ENCODE measurements at places on chromosomes 4 and X.
A peak's percentile ranks its signal among the peaks of the same experiment; 100 is the strongest.

GRCh38 chrX:39626749-39627148, 471.0 kb downstream of the BCOR start:
- no peaks in the 10 kb centered on the region for H3K36me3 ChIP-seq
- H3K27me3 ChIP-seq, result no peaks in the 10 kb centered on the region
- DNase-seq, result no peak
- no peak overlapping the region for H3K4me3 ChIP-seq
- no peak overlapping the region for H3K27ac ChIP-seq

DNA sequence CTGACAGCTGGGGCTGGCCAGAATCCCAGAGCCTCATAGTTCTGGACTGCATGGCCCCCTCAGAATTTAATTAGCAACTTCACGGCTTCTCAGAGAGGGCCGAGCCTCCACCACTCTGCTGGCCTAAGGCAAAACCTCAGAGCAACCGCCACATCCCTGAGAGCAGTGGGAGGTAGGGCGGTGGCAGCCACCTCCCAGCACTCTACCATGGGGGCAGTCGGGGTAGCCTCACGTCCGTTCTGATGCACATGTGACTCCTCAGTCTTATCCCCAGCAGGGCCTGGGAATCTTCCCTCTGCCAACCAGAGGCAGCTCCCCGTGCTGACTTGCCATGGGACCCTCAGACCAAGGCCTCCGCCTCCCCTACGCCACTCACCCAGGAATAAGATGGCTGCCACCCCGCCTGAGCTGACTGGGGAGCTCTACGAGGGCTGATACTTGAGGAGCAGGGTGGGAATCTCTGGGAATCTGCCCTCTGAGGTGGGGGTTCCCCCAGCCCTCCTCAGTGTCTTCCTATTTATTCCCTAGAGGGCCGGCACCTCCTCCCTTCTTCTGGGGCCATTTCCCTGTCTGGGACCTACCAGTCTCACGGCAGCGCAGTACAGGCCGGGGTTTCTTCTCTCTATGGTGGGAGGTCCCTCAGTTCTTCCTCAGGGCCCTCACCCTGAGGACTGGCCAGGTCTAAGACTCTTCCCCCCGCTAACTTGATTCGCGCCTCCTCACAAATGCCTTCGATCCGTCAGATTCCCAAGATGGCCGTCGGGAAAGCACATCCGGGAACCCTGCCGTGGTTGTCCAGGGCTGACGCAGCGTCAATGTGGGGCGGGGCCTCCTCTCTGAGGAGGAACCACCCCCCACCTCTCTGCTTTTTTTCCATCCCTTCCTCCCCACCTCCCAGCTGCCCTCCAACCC, at the start of gene MAGEC2:
Gene MAGEC2 (minus strand): TSS at position 769 of the 912 bp plus-strand sequence. CDS start 1,303 bp downstream, outside the sequence.
- no peak within 1 kb of the TSS for H3K27ac ChIP-seq
- H3K4me3 ChIP-seq, result no peak within 1 kb of the TSS
- H3K36me3 ChIP-seq, result no peaks in the 10 kb centered on the region

DNA sequence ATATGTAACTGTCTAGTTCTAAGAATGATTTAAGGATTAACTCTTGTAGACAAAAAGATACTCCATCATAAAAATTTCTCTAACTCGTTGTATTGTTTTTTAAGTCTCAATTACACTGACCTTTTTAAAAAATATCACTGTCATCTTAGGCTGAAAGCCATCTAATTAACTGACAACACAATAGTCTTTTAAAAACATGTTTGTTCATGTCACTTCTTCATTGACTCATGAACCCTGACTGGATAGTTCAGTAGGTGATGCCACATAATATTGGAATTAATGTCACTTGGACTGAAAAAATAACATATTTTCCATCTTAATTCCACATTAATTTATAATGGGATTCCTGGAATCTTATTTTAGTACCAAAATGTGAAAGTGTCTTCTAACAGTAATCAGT, 179.3 kb downstream of the ADGRL3 start:
- no peaks in the 10 kb centered on the region for H3K27me3 ChIP-seq
- no peaks in the 10 kb centered on the region for H3K36me3 ChIP-seq
- H3K4me3 ChIP-seq, result no peak overlapping the region
- no peak for DNase-seq
- H3K4me1 ChIP-seq, result no peaks in the 10 kb centered on the region

GRCh38 chrX:108029928-108030711, 14.7 kb upstream of the VSIG1 start:
- H3K27me3 ChIP-seq, result no peaks in the 10 kb centered on the region
- H3K36me3 ChIP-seq, result no peaks in the 10 kb centered on the region
- DNase-seq, result no peak
- peaks cover 20% of the 10 kb centered on the region for H3K4me1 ChIP-seq
- no peak overlapping the region for H3K27ac ChIP-seq

DNA sequence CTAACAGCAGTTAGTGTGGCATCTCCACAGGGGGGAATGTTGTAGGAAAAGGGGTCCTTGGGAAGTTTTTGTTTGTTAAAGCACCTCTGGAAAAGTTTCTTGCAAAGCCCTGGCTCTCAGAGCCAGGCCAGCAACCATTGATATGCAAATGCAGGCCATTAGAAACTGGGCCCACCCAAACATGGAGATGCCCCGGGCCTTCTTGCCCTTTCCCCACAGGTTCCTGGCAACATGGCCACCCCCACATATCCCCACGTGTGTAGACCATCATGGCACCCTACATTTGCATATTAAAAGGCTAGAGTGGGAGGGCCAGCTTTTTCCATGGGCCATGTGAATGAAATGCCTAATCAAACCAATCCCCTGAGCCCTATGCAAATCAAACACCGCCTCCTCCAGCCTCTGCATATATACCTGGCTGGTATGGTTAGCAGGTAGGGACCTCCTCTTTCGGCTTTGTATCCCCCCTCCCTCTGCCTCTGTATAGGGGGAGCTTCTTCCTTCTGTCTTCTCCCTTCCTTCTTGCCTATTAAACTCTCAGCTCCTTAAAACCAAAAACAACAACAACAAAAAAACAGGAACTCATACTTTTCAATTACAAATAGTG, 44.0 kb upstream of the ZCCHC13 start:
- peaks cover 4% of the 10 kb centered on the region for H3K36me3 ChIP-seq
- no peak overlapping the region for H3K4me3 ChIP-seq

DNA sequence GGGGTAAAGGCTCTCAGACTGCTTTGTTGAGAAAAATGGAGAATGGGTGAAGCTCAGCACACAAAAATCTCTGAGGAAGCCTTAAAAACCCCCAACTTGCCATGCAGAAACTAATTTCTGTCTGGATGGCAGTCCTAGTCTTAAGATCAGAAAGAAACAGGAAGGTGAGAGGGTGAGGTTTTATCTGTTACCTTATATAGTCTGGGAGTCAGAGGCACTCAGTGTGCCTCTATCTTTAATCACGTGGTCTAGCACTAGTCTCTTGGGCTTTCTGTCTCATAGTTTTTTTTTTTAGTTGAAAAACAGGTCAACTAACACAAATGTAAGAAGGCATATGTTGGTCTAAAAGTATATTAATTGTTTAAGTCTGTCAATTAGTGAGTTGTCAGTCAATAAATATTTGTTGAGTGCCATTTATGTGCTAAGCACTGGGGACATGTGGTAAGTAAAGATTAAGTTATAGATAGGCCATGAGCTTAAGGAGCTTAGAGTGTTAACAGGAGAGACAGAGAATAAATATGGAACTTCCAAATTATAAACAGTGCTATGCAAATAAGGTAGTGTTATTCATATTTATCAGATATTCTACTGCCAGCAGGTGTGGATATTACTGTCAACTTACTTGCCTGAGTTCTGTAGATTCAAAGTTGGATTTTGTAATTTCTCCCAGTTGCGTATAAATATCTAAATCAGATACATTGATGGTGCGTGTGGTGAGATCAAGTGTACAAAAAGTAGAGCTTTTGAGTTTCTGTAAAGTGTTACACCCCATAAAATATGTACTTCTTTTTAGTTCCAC, 7.0 kb downstream of the CYBB start:
- no peaks in the 10 kb centered on the region for H3K36me3 ChIP-seq
- H3K4me1 ChIP-seq, result peaks cover 30% of the 10 kb centered on the region
- H3K27ac ChIP-seq, result no peak overlapping the region

DNA sequence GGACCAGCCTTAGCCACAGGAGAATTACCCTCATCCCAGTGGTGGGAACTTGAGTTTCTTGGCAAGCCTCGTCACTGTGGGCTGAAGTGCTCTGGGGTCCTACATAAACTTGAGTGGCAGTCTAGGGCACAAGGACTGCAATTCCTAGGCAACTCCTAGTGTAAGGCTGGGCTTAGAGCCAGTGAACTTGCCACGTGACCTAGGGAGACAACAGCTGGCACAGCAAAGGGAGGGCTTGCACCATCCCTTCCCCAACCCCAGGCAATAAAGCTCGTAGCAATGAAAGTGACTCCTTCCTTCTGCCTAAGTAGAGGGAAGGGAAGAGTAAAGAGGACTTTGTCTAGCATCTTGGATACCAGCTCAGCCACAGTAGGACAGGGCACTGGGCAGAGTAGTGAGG, 81.8 kb downstream of the TEX11 start:
- H3K4me3 ChIP-seq, result no peak overlapping the region
- no peaks in the 10 kb centered on the region for H3K4me1 ChIP-seq
- H3K27me3 ChIP-seq, result no peaks in the 10 kb centered on the region
- no peak for DNase-seq

DNA sequence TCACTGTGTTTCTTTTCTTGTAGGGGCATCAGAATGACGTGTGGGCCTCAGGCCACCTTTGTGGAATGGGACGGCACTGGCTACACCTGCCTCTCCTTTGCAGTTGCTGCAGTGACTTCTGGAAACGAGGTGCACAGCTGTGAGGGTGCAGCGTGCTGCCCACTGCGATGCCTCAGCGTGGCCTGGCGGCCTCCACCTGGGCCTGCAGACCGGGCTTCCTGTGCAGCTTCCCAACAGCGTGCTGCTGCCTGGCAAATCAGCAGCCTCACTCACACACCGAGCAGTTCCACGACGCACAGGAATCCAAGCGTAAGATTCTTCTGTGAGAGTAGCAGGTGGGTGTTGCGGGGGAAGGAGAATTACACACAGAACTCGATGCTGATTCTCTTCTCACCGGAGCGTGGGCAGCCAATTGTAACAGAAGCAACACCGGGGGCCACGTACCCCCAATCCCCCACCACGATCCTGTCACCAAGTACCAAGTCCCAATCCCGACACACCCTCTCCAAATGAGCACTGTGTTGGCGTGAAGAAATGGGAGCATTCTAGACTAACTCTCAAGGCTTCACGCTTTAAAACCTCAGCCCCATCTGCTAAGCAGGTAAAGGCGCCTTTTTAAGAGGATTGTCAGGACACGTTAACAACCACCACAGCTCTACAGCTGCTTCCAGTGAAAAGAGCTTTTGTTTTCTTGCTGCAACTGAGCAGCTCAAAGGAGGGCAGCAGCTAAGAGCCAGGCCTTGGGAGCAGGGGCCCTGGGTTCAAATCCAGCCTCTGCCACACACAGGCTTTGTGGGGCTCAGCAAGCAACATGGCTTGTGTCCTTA, 16.9 kb downstream of the WDR1 start:
- DNase-seq, result peak; percentile 47
- H3K27ac ChIP-seq, result peak overlapping the region; percentile 74
- H3K4me1 ChIP-seq, result peaks cover 97% of the 10 kb centered on the region
- H3K36me3 ChIP-seq, result peaks cover 62% of the 10 kb centered on the region
- peak overlapping the region; percentile 21 for H3K4me3 ChIP-seq

DNA sequence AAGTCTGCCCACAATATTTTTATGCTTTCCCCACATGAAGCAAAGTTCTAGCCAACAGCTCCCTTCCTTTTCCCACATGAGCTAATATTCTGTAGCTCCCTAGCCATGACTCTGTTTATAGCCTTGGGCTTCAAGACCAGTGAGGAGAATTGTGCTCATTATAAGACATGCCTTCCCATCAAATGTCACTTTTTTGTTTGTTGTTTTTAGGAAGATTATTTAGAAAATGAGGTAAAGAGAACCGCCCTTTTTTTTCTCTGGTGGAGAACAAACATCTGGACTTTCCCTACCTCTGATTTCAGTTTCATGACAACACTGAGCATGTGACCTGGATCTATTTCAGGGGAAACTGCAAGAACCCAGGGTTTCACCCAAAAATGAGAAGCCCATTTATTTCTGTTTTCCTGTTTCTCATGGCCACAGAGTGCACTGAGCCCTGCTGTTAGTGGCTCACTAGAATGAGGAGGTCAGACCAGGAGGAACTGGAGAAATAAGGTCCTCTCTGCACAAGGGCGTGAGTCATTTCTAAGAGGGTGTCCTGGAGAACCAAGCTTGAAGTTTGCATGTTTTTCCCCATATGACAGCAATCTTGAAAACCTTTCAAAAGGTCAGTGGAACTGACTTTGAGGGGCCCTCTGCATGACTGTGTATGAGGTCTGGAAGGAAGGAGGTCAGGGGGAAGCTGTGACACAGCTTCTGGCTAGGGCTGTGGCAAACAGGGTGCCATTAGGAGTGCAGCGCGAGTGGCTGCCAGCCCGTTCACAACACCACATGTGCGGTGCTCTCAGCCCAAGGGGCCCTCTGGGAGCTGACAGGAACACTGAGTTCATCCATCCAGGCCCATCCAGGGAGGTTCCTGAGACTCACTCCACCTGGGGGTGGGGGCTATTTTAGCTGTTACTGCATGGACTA, 55.2 kb downstream of the CHST7 start:
- DNase-seq, result no peak
- no peaks in the 10 kb centered on the region for H3K36me3 ChIP-seq
- H3K4me1 ChIP-seq, result peaks cover 38% of the 10 kb centered on the region
- no peak overlapping the region for H3K4me3 ChIP-seq
- H3K27ac ChIP-seq, result no peak overlapping the region

DNA sequence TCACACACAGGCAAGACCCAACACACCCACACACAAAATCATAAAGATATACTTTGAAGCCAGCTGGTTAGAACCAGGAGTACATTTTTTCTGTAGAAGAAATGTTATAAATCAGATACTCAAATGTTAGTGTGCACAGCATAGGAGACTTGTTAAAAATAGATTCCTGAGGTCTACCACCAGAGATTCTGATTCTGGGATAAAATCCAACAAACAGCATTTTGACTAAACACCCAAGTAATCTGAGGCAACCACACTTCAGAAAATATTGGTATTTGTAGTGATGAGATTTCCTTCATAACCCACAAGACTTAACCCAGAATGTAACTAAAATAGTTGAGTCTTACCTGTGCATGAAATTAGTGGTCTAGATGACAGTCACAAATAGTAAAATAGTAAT, 301.8 kb downstream of the HNRNPD start:
- H3K27ac ChIP-seq, result no peak overlapping the region
- no peaks in the 10 kb centered on the region for H3K4me1 ChIP-seq
- H3K4me3 ChIP-seq, result no peak overlapping the region
- no peaks in the 10 kb centered on the region for H3K36me3 ChIP-seq

DNA sequence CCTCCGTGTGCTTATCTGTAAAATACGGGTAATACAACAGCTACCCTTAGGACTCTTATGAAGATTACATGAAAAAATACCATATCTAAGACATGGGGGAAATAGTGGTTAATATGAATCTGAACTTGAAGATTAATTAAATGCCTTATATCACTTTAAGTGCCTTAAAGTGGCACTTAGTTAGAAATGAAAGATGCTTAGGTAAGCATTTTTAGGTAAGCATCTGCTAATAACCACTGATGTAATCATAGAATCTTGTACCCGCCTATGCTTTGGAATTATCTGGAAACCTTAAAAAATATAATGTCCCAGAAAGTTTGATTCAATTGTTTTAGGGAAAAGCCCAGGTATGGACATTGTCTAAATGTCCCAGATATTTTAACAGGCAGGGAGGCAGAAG, 12.2 kb downstream of the CLNK start:
- no peak overlapping the region for H3K27ac ChIP-seq
- H3K4me1 ChIP-seq, result peaks cover 23% of the 10 kb centered on the region
- H3K36me3 ChIP-seq, result no peaks in the 10 kb centered on the region
- no peaks in the 10 kb centered on the region for H3K27me3 ChIP-seq

- no peak overlapping the region for H3K27ac ChIP-seq
- no peaks in the 10 kb centered on the region for H3K27me3 ChIP-seq
- peaks cover 21% of the 10 kb centered on the region for H3K4me1 ChIP-seq
Observed at GRCh38 chr4:39730072-39730471, 32.1 kb downstream of the UBE2K start.
